ENCODE measurements at places on chromosomes 7 and 10. TPM values are rescaled to one million over a fixed set of nuclear protein-coding genes. Genes with fewer than 3 reads are reported as not detected.

HDAC9 gene
- 22.7 TPM for total RNA-seq

NRCAM gene
- total RNA-seq, result 0.11 TPM

CEP55 gene
- 98.9 TPM for total RNA-seq

CHAT gene
- not detected for total RNA-seq

HOXA7 gene
- 21.7 TPM for total RNA-seq

GIMAP1 gene
- not detected for total RNA-seq

HOXA4 gene
- total RNA-seq, result 4.1 TPM

CYP3A4 gene
- 0.11 TPM for total RNA-seq

CTNNA3 gene
- not detected for total RNA-seq

DOCK1 gene
- 16.4 TPM for total RNA-seq

SPDYE8 gene
- total RNA-seq, result not detected

TAS2R5 gene
- 0.06 TPM for total RNA-seq

HOXA3 gene
- total RNA-seq, result 12.4 TPM

STAG3 gene
- total RNA-seq, result 0.77 TPM

SUN3 gene
- not detected for total RNA-seq

PNLIP gene
- not detected for total RNA-seq

MASTL gene
- total RNA-seq, result 15.1 TPM

HOXA1 gene
- total RNA-seq, result 5.5 TPM

CFAP43 gene
- 0.69 TPM for total RNA-seq

PAPOLB gene
- not detected for total RNA-seq

ECHS1 gene
- total RNA-seq, result 79.0 TPM

ANKRD61 gene
- 0.89 TPM for total RNA-seq

TMEM140 gene
- 1.2 TPM for total RNA-seq

NKX6-2 gene
- not detected for total RNA-seq

CDC14C gene
- total RNA-seq, result not detected

GPR15LG gene
- total RNA-seq, result not detected

ABCC2 gene
- 0.80 TPM for total RNA-seq

ADGRA1 gene
- total RNA-seq, result not detected

Data from Daoy (cell line).